ENCODE measurements at places on chromosomes 7 and 10. TPM values are rescaled to one million over a fixed set of nuclear protein-coding genes. Genes with fewer than 3 reads are reported as not detected.

GRCh38 chr10:57844387-57844998 lies 423.2 kb downstream of the IPMK start:
- H3K27me3 ChIP-seq, result no peaks in the 10 kb centered on the region
- no peaks in the 10 kb centered on the region for H3K36me3 ChIP-seq
- H3K4me1 ChIP-seq, result no peaks in the 10 kb centered on the region

GRCh38 chr7:70797109-70797514 lies 334.8 kb upstream of the GALNT17 start:
- H3K27ac ChIP-seq, result no peak overlapping the region
- no peak overlapping the region for H3K4me3 ChIP-seq
- H3K4me1 ChIP-seq, result no peaks in the 10 kb centered on the region
- DNase-seq, result no peak
- no peaks in the 10 kb centered on the region for H3K27me3 ChIP-seq

The FANK1 gene
- 4.4 TPM for total RNA-seq

GRCh38 chr7:131431289-131431688 lies 103.6 kb downstream of the MKLN1 start:
- H3K36me3 ChIP-seq, result no peaks in the 10 kb centered on the region
- H3K27me3 ChIP-seq, result no peaks in the 10 kb centered on the region

DNA sequence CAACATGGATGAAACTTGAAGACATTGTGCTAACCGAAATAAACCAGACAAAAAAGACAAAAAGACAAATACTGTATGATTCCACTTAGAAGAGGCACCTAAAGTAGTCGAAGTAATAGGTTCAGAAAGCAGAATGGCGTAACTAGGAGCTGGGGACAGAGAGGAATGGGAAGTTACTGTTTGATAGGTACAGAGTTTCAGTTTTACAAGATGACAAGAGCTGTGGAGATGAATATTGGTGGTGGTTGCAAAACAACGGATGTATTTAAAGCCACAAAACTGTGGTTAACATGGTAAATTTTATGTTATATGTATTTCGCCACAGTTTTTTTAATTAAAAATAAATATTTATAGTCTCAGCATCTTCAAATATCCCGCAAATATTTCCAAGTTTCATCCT lies 64.1 kb upstream of the DIP2C start:
- no peaks in the 10 kb centered on the region for H3K4me1 ChIP-seq
- H3K27me3 ChIP-seq, result no peaks in the 10 kb centered on the region
- no peaks in the 10 kb centered on the region for H3K36me3 ChIP-seq
- H3K27ac ChIP-seq, result no peak overlapping the region
- no peak for DNase-seq

DNA sequence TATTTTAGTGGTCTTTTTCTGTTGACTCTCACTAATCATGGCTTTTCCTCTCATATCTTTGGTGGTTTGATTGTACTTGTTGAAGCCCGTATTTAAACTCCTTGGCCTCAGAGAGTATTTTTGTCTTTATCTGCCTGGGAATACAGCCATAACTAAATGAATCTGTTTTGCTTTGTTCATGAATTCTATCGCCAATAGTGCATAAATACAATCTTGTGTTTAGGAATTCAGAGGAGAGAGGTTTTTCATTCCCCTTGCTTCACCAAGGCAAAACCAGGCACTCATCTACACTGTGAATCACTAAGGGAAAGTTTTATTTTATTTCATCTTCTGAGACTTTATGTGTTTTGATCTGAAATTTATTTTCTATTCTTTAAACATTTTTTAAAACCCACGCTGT lies 152.7 kb downstream of the BICC1 start:
- DNase-seq, result no peak
- H3K27me3 ChIP-seq, result no peaks in the 10 kb centered on the region

The NEBL gene
- total RNA-seq, result 65.9 TPM

- DNase-seq, result no peak
- H3K4me3 ChIP-seq, result no peak overlapping the region
- H3K36me3 ChIP-seq, result no peaks in the 10 kb centered on the region
- peaks cover 24% of the 10 kb centered on the region for H3K27me3 ChIP-seq
These were observed 58.2 kb downstream of the GLRX3 start for GRCh38 chr10:130194194-130194990.

DNA sequence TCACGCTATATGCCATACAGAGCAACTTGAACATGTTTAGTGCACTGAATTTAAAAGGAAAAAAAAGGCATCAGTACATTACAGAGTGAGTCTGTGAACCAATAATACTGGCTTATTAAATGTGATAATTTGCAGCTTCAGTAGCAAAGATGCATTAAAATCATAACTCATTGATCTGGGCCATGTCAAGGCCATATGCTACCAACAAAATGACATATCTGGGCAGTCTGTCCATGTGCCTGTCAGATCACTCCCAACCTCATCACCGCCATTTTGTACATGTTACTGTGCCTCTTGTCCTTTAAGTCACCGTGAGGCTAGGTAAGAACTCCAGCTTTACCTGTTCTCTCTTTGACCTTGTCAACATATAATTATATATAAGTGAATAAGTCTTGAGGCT lies 307.4 kb upstream of the LRGUK start:
- no peak overlapping the region for H3K27ac ChIP-seq
- no peaks in the 10 kb centered on the region for H3K27me3 ChIP-seq
- peaks cover 10% of the 10 kb centered on the region for H3K36me3 ChIP-seq
- no peak for DNase-seq

- peaks cover 36% of the 10 kb centered on the region for H3K4me1 ChIP-seq
- no peak for DNase-seq
- no peaks in the 10 kb centered on the region for H3K27me3 ChIP-seq
- peak overlapping the region; percentile 90 for H3K27ac ChIP-seq
- H3K36me3 ChIP-seq, result no peaks in the 10 kb centered on the region
- no peak overlapping the region for H3K4me3 ChIP-seq
These were observed 23.7 kb downstream of the RTKN2 start for GRCh38 chr10:62244785-62245467.
